GM23338 (cell line): ENCODE measurements at places on chromosomes 7 and 10. TPM values are rescaled to one million over a fixed set of nuclear protein-coding genes. Genes with fewer than 3 reads are reported as not detected.

DNA sequence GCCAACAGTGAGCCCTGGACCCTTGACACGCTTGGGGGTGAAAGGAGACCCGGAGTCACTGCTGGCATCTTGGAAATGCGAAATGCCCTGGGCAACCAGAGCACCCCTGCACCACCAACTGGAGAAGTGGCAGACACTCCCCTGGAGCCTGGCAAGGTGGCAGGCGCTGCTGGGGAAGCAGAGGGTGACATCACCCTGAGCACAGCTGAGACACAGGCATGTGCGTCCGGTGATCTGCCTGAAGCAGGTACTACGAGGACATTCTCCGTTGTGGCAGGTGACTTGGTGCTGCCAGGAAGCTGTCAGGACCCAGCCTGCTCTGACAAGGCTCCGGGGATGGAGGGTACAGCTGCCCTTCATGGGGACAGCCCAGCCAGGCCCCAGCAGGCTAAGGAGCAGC lies 98.5 kb downstream of the TACC2 start:
- no peak overlapping the region for H3K27ac ChIP-seq
- no peaks in the 10 kb centered on the region for H3K4me1 ChIP-seq
- H3K4me3 ChIP-seq, result no peak overlapping the region
- no peaks in the 10 kb centered on the region for H3K36me3 ChIP-seq
- no peaks in the 10 kb centered on the region for H3K27me3 ChIP-seq

ARMH3 gene
- 11.1 and 97.4 TPM in 2 replicates for total RNA-seq

DNA sequence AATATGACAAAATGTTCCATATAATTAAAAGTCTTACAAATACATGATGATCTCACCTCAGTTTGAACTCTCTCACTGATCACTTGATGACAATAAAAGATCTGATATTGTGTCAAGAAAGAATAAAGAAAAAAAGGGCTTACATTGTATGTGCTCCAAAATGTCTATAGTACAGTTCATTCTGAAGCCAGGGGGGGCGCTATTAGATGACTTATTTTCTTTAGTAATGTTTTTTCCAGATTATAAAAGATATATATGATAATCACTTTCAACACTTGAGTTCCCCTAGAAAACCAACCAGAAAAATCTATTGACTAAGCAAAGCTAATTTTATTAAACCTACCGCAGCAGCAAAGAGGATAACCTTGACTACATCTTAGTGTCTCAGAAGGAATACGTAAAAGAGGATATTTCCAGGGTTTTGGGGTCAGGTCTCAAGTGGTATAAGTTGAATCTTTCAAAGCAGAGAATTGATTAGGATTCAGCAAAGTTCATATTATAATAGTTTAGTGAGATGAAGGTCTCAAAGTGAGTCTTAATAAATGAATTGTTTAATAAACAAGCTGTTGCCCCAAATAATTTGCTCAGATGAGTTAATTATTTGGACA lies 55.8 kb downstream of the PTN start:
- H3K36me3 ChIP-seq, result no peaks in the 10 kb centered on the region
- peaks cover 20% of the 10 kb centered on the region for H3K4me1 ChIP-seq
- peak; percentile 64 for DNase-seq
- no peaks in the 10 kb centered on the region for H3K27me3 ChIP-seq
- H3K27ac ChIP-seq, result no peak overlapping the region
- no peak overlapping the region for H3K4me3 ChIP-seq

GRM3 gene
- 1.9 and 3.8 TPM in 2 replicates for total RNA-seq

GRCh38 chr7:152615031-152615741 lies 60.8 kb downstream of the XRCC2 start:
- H3K36me3 ChIP-seq, result no peaks in the 10 kb centered on the region
- no peak overlapping the region for H3K27ac ChIP-seq
- no peak for DNase-seq
- H3K27me3 ChIP-seq, result no peaks in the 10 kb centered on the region
- H3K4me3 ChIP-seq, result no peak overlapping the region
- no peaks in the 10 kb centered on the region for H3K4me1 ChIP-seq

GRCh38 chr10:34024693-34025425 lies 690.4 kb upstream of the NRP1 start:
- H3K27me3 ChIP-seq, result no peaks in the 10 kb centered on the region
- H3K36me3 ChIP-seq, result no peaks in the 10 kb centered on the region
- H3K4me1 ChIP-seq, result no peaks in the 10 kb centered on the region
- H3K27ac ChIP-seq, result no peak overlapping the region

PITX3 gene
- total RNA-seq, result 1.5 TPM in 1 of 2 replicates, not detected in the other

DNA sequence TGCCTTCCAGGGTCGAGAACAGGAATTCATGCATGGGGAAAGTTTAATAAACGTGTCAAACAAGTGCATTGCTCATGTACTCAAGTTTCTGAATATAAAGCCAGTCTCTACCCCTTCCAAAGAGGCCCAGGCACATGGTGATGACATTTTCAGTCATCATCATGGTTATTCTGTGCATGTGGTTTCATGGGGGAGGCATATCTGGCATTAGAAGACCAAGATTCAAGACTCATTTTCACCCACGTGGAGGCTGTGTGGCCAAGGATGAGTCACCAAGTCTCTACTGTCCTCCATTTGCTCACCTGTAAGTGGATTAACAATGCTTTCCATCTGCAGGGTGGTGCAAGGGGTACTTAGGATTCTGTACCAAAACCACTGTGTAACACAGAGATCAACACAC lies 34.0 kb upstream of the CNPY1 start:
- H3K36me3 ChIP-seq, result no peaks in the 10 kb centered on the region
- H3K27me3 ChIP-seq, result no peaks in the 10 kb centered on the region
- no peak overlapping the region for H3K4me3 ChIP-seq

- no peak overlapping the region for H3K4me3 ChIP-seq
- H3K36me3 ChIP-seq, result no peaks in the 10 kb centered on the region
- no peaks in the 10 kb centered on the region for H3K4me1 ChIP-seq
- H3K27ac ChIP-seq, result no peak overlapping the region
Observed at GRCh38 chr7:52741670-52742290, 293.7 kb upstream of the POM121L12 start.

- H3K4me3 ChIP-seq, result no peak overlapping the region
- no peak for DNase-seq
- no peaks in the 10 kb centered on the region for H3K27me3 ChIP-seq
Observed at GRCh38 chr10:30284865-30285594, 64.0 kb downstream of the MTPAP start.

DNA sequence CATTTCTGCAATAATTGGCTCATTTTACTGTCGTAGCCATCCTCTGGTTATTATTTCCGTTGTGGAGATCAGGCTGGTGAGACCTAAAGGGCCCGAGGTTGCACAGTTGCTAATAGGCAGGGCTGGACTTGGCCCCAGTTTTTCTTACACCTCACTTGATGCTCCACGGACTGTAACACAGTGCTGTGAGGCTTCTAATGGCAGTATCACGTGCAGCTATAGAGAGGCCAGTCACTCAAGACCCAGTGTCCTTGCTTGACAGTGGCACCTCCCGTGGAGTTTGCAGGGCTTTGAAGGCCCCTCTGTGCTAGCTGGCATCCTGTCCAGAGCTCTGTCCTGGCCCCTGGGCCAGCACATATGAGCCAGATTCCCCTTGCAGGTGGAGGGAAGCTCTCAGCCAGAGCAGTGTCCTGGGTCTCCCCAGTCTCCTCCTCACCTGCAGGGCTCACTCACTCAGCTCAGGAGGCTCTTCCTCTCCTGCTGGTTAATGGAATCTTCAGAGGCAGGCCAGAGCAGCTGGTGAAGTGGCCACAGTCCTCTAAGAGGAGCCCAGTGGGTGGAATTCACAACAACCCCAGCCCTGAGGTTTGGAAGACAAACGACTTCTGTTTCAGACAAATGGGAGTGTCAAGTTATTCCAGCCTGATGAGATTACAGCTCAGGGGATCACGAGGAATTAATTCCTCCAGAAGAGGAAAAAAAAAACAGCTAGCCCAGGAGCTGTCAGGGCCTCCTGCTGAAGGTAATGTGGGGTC lies 114.2 kb upstream of the FAM180A start:
- no peak overlapping the region for H3K4me3 ChIP-seq
- H3K36me3 ChIP-seq, result no peaks in the 10 kb centered on the region
- no peaks in the 10 kb centered on the region for H3K27me3 ChIP-seq
- H3K4me1 ChIP-seq, result no peaks in the 10 kb centered on the region

DNA sequence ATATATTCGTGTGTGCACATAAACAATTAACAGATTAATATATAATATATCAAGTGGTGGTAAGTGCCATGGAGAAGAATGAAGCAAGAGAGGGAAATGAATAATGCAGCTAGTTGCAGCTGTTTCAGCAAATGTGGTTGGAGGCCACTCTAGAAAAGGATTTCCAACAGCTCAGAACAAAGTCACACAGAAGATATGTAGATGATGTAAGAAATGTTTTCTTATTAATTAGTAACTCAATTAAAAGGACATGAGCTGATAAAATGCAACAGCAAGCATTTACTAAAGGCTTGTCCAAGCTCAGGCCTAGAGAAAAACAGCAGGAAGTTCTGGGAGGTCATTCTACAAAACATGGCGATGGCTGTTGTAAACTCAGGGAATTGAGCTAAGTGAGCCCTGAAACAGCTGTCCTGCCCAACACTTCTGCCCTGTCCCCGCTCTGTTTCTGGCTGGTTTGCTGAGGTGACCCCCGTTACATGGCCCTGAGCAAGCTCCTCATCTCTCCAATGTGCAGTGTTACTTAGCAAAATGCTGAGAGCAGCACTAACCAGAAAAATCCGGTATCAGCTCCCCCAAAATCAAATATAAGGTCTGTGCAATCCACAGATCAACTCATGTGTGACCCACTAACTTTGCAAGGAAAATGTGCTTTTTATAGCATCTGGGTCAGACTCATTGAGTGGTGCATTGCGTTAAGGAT lies 23.4 kb upstream of the C10orf67 start:
- H3K4me3 ChIP-seq, result no peak overlapping the region
- no peaks in the 10 kb centered on the region for H3K4me1 ChIP-seq
- H3K36me3 ChIP-seq, result no peaks in the 10 kb centered on the region
- H3K27me3 ChIP-seq, result no peaks in the 10 kb centered on the region

- no peak overlapping the region for H3K4me3 ChIP-seq
- H3K27me3 ChIP-seq, result no peaks in the 10 kb centered on the region
- no peak for DNase-seq
- H3K4me1 ChIP-seq, result no peaks in the 10 kb centered on the region
- H3K27ac ChIP-seq, result no peak overlapping the region
Observed at GRCh38 chr10:53852450-53853175, 948.4 kb downstream of the PCDH15 start.

GRCh38 chr10:42991442-42992098 lies 85.3 kb upstream of the RET start:
- DNase-seq, result no peak
- no peak overlapping the region for H3K27ac ChIP-seq
- H3K27me3 ChIP-seq, result no peaks in the 10 kb centered on the region
- H3K4me3 ChIP-seq, result no peak overlapping the region
- no peaks in the 10 kb centered on the region for H3K36me3 ChIP-seq

DNA sequence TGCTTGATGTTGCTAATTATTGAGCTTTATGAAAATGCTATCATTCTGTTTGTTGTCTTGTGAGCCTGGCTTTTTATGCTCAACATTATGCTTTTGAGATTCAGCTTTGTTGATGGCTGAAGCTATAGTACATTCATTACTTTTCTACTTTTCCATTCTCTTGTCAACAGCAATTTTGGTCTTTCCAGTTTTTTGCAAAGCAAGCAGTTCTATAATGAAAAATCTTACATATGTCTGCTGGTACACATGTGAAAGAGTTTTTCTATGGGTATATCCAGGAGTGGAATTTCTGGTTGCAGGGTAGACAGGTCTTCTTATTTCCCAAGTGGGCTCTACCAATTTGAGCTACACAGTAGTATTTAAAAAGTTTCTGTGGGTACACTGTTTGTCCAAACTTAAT lies 36.8 kb downstream of the SLC35B4 start:
- H3K4me3 ChIP-seq, result no peak overlapping the region
- DNase-seq, result no peak
- no peak overlapping the region for H3K27ac ChIP-seq
- H3K36me3 ChIP-seq, result no peaks in the 10 kb centered on the region
- no peaks in the 10 kb centered on the region for H3K27me3 ChIP-seq

DNA sequence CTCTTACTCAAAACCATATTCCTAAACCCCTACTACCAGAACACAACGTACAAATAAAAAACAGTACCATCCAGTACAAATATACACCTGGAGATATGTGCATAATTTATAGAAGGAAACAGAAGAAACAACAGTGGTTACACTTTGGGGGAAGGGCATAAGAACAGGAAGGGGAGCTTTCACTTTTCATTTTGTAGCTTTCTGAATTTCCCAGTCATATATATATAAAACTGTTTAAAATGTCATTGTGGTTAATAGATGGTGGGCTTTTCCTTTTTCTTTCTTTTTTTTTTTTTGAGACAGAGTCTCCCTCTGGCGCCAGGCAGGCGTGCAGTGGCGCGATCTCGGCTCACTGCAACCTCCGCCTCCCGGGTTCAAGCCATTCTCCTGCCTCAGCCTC lies 47.2 kb downstream of the MALSU1 start:
- no peak overlapping the region for H3K27ac ChIP-seq
- DNase-seq, result no peak
- no peaks in the 10 kb centered on the region for H3K4me1 ChIP-seq
- H3K4me3 ChIP-seq, result no peak overlapping the region
- H3K36me3 ChIP-seq, result peaks cover 59% of the 10 kb centered on the region; the same call in 1 of the 2 replicates

CLDN4 gene
- 18.6 and 19.4 TPM in 2 replicates for total RNA-seq

SLC39A12 gene
- not detected in 2 replicates for total RNA-seq

IFIT1B gene
- not detected in 2 replicates for total RNA-seq

- DNase-seq, result no peak
- H3K4me3 ChIP-seq, result no peak overlapping the region
- H3K36me3 ChIP-seq, result no peaks in the 10 kb centered on the region
- H3K27ac ChIP-seq, result no peak overlapping the region
- H3K27me3 ChIP-seq, result peaks cover 71% of the 10 kb centered on the region
Observed at GRCh38 chr10:93856349-93857145, 37.2 kb upstream of the SLC35G1 start.

DNA sequence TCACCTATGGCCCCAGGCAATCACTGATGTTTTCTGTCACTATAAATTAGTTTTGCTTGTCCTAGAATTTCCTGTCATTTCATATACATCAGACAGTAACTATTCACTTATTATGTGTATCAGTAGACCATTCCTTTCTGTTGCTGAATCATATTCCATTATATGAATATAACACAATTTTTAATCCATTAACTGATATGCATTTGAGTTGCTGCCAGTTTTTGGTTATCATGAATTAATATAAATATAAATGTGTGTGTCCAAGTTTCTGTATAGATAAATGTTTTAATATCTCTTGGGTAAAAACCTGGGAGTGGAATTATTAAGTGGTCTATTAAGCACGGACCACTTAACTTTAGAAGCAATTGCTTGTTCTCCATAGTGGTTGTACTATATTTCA lies 143.8 kb downstream of the ZNF438 start:
- H3K4me3 ChIP-seq, result no peak overlapping the region
- DNase-seq, result no peak
- H3K27me3 ChIP-seq, result no peaks in the 10 kb centered on the region
- H3K27ac ChIP-seq, result no peak overlapping the region
